SHP77 treated with DMSO at 0.1 percent for 48 hours (cell line): ENCODE measurements at places on chromosomes 4 and X.

DNA sequence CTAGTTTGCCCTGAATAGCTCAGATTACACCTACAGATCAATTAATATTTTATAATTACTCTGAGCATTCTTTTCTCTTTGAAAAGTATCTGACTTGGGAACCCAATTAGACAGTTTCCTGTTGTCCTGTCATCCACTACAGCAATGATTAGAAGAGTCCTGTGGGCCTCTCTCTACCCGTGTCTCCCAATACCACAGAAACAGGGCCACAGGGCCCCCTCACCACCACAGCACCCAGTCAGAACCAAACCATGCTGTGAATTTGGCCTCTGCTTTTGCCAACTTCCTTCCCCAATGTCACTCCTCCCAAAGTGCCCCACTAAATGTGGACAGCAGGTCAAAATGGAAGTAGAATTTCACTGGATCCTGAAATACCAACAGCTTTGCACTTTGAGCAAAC is 10.3 kb downstream of the USP46 start:
- DNase-seq: no peak

- peak; percentile 64 for DNase-seq
These were observed 315.8 kb downstream of the STIM2 start for GRCh38 chr4:27176400-27176799.

DNA sequence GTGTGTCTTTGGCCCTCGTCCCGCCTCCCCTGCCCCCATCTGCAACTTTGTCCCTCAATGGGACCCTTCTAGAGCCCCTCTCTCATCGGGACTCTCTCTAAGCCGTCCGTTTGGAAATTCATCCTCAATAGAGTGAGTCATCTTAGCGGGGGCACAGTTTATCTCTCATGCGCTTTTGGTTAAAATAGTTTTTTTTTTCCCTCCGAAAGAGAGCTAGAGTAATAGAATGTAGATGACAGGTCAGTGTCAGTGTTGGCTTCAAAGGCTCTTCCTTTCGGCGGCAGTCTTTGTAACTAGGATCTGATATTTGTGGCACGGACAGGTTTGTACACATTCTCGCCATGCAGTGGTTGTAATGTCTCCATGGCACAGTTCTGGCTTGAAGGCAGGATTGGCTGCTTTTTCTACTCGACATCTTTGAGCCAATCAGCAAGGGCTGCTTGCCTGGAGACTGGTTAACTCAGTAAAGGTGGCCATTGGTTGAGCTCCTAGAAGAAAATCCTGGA is 989 bp downstream of the N4BP2 start:
- peak; percentile 56 for DNase-seq

DNA sequence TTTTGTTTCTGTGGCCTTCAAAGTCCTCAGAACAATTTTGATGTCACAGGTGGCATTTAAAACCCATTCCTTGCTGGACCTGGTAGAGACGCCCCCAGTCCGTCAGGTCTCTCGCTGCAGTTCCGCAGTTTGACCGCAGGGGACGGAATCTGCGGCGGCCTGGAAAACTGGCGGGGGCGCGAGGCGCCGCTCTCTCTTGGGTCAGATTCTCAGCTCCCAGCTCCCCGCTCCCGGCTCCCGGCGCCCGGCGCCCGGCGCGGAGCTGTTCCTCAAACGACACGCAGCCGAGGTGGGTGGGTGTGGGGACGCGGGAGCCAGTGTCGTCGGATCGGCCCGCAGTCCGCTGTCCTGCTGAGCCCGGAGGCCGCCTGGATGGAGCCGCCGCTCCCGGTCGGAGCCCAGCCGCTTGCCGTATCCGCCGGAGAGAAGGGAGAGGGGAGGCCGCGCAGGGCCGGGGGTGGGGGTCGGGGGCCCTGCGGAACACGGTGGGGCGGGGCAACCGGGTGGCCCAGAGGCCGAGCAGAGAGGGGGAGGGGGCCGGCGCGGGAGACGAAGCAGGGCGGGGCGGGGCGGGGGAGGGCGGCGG is at the start of gene OCRL:
Gene OCRL, plus strand, starts transcription at position 192 of the 586 bp plus-strand sequence. Its CDS starts 181 bp downstream, at position 373.
- peak; percentile 5 for DNase-seq

GRCh38 chr4:114921790-114922591 is 191.4 kb downstream of the NDST4 start:
- peak; percentile 70 for DNase-seq

- no peak for DNase-seq
These were observed 132.7 kb downstream of the ARHGAP10 start for GRCh38 chr4:147864607-147865006.

DNA sequence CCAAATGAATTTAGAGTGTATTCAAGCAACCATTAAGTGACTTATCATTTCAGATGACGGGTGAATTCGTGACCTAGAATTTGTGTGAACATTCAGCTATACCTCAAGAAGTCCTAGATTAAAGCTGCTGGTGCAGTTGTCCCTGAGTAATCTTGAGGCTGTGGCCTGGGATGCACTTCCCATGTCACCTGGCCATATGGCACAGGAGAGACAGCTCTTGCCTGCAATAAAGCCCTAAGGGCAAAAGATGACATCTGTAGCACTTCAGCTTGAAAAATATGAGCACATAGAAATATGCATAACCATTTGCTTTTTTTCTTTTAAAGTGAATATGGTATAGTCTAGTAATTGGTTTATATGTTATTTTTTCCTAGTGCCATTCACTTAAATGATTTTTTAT is 125.8 kb downstream of the FHDC1 start:
- DNase-seq: no peak

DNA sequence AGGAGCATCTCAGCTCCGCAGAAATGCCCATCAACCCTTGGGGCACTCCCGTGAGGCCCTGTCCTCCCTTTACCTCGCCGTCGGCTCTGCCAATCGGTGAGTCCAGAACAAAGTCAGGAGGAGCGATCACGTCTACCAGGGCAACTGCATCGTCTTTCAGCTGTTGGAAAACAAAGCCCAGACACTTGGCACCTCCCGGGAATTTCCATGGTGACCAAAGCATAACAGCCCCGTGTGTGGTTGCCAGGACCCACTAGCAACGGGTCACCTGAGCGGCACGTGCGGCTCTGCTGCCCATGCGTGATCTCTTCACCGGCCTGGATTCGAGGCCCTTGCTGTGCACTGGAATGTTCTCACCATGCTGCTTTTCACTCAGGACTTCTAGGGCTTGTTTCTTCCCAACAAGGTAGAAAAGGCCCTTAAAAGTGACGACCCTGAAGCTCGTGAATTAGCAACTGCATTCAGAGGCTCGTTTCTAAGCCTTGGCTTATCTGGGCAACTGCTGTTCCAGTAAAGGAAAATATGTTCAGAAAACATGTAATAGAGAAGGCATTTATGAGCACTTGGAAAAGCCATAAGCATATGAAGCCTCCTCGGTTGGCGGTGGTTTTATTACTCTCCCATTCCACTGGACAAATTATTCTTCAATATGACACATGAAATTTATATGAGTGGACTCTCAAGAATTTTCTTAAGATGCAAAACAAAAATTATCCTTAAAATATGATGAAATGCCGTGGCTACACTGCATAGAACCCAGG is 69.5 kb downstream of the ACOX3 start:
- no peak for DNase-seq

DNA sequence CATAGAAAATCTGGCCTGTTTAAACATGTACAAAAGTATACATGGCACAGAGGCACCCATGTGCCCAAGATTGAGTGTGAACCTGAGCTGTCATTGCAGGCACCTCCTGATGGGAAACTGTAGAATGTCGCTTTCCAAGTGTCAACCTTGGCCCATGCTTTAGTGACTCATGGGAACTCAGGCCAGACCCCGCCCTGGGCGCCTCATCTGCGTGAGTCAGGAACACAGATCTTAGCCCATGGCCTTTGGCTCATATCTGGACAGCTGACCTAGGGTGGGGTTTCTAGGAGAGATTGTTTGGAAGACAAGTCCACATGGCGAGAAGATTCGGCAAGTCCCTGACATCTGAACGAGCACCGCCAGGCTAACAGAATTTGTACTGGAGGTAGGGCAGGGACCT is 50.0 kb downstream of the CYTL1 start:
- no peak for DNase-seq

- no peak for DNase-seq
These were observed 28.5 kb downstream of the EGFL6 start for GRCh38 chrX:13597874-13598273.
